Activated CD4-positive, alpha-beta T cell treated with anti-CD3 and anti-CD28 coated beads, Interleukin-2, Interleukin-4, amounts not matched to agents 100 ng/mL and 50 ng/mL, durations not matched to agents 16 hours and 8 hours (primary cell): ENCODE measurements at places on chromosomes 1 and 21.

DNA sequence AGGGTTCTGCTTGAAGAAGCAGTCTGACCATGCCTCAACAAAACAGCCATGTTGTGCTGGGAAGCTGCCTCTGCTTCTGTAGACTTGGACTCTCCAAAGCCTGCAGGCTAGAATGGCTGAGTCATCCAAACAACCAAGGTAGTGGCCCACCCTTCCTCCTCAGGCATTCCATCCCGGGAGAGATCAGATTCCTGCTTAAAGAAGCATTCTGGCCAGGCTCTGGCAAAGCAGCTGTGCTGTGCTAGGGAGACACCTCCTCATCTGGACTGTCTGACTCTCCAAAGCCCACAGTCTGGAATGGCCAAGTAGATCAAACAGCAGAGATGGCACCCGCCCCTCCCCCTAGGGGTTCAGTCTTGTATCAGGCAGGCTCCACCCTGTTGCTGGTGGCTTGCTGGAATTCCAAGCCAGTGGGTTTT lies 38.3 kb upstream of the F3 start:
- DNase-seq, result no peak

DNA sequence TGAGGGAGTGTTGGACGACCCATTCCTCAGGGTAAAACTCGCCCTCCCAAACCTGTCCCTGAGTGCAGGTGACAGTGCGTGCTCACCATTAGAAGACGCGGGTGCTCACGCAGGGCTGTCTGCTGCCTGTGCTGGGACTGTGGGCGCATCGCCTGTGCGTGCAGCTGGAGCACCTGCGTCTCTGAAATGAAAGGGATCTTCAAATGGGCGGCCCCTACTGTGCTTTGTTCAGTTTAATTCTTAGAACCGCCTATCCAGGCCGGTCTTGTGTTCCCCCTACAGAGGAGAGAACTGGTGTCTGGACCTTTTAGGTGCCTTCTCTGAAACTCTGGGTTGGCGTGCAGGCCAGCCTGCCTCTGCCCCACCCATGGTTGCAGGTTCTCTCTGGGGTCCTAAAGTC lies 125.8 kb downstream of the PCBP3 start:
- DNase-seq, result no peak

DNA sequence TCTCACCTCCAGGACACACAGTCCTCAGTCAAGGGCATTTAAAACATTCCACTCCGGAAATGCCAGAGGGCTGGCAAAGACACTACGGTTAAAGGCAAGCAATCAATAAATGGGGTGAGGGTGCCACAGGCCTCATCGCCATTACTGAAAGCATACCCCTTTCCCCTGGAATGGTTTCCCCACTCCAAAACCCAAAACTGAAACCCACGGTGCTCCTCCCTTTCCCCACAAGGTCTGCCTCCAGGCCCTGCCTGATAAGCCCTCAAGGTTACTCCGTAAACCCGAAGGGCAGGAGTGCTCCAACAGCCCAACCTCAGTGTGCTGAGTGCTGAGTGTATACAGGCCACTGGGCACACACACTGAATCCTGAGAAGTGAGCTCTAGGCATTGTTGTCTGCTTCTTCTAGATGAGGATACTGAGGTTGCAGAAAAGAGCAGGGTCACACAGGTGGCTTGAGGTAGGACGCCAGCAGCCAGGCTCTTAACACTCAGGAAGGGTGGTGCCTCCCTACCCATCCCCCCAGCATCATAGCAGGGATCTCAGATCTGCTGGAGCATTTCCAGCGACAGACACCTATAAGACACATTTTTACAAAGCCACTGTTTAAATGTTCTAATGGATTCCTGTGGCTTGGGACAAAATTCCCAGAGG lies 29.0 kb downstream of the SSBP3 start:
- no peak for DNase-seq

- DNase-seq, result no peak
These were observed 32.7 kb upstream of the ZNF326 start for GRCh38 chr1:89962024-89962741.

GRCh38 chr1:165542647-165543046 lies 1.2 kb upstream of the LRRC52 start:
- no peak for DNase-seq
